ENCODE measurements at places on chromosomes 7 and 10. TPM values are rescaled to one million over a fixed set of nuclear protein-coding genes. Genes with fewer than 3 reads are reported as not detected.

The GIMAP8 gene
- total RNA-seq, result under 0.01 TPM

The KLF14 gene
- not detected for total RNA-seq

The LRIT1 gene
- not detected for total RNA-seq

The TWIST1 gene
- total RNA-seq, result 5.2 TPM

The TSPAN12 gene
- 26.6 TPM for total RNA-seq

The KMT2E gene
- 70.5 TPM for total RNA-seq

The GJD4 gene
- not detected for total RNA-seq

The FRMD4A gene
- 25.3 TPM for total RNA-seq

GRCh38 chr10:121450247-121450646, 148.0 kb downstream of the FGFR2 start:
- DNase-seq, result no peak

GRCh38 chr10:62733654-62734293, 70.7 kb upstream of the ADO start:
- DNase-seq, result no peak

DNA sequence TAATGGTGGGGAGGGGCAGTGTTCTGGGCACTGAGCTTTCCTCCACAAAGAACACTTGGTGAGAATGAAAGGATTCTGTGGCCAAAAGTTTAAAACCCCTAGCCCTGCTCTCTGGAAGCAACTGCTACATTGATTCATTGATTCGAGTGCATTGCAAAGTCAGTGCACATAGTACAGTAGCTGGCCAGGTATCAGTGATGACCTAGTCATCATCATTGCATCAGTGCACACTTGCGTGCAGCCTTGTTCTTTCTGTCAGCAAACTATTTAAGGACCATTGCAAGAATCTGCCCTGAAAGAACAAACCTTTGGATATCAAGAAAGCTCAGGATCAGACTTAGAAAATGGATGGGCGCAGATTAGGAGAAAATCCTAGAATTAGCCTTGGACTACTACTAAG, 47.4 kb downstream of the CUL1 start:
- DNase-seq, result no peak

- no peak for DNase-seq
Observed at GRCh38 chr10:70085975-70086613, 33.4 kb downstream of the MACROH2A2 start.

DNA sequence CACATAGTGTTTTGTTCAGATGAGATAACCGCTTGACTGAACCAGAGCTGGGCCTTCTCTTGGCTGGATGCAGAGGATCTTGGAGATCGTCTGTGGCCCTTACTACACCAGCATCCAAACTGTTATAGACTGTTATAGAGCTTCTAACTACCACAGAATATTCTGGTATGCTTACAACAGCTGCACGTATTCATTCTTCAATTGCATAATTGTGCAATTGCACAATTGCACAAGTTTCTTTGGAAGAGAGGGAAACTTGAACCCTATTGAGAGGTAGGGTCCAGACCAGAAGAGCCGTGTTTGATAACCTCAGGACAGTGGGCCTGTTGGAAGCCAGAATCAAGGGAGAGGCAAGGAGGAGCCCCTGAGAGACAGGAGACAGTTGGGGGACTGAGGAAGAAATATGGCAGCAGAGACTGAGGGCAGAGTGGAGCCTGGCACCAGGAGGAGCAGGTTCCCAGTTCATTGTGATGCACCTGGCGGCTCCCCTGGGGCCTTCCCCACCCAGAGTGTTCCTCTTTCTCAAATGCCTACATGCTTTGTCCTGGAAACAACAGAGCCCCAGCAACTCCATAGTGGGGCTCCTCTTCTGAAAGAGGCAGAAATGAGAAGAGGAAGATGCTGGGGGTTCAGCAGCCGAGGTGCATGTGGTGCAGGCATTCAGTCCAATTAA, 64.1 kb downstream of the PTPRZ1 start:
- DNase-seq, result no peak

DNA sequence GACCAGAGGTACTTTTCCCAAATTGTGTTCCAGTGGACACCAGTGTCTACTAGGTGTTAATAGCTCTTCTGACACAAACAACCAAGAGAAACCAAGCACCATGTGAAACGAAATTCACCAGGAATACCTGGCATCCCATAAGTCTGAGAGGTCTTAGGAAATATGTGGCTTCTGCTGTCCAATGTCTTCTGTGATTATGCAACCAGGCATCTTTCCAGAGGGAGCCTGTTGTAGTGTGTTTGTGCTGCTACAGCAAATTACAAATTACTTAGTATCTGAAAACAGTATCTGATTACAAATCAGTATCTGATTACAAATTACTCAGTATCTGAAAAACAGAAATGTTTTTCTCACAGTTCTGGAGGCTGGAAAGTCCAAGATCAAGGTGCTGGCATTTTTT, 133.6 kb upstream of the NPVF start:
- DNase-seq, result no peak

DNA sequence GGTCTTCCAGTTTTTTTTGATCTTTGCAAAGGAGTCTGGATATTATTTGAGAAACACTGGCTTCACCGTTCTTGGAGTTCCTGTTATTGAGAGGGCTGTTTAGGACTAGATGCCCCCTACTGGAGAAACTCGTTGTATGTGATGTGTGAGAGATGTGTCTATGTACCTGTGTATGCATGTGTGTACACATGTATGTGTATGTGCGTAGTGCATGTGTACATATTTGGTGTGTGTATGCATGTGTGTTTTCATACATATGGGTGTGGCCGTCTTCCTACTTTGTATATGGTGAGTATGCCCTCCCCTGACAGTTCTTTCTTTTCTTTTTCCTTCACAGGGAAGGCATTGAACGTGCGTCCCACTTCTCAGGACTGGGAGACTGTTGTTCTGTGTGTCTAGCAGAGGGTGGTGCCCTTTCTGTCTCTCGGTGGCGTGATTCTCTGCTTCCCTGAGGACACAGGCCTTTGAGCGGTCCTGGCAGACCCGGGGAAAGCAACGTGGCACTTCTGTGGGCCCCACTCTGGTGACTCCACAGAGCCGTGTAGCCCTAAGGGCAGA, 3.0 kb upstream of the CALHM3 start:
- no peak for DNase-seq

GRCh38 chr7:66281678-66282590, 76.8 kb downstream of the TPST1 start:
- DNase-seq, result no peak

- no peak for DNase-seq
Observed at GRCh38 chr10:112852306-112852705, 97.7 kb upstream of the TCF7L2 start.

GRCh38 chr10:75189266-75190096, 21.1 kb upstream of the VDAC2 start:
- DNase-seq, result no peak

DNA sequence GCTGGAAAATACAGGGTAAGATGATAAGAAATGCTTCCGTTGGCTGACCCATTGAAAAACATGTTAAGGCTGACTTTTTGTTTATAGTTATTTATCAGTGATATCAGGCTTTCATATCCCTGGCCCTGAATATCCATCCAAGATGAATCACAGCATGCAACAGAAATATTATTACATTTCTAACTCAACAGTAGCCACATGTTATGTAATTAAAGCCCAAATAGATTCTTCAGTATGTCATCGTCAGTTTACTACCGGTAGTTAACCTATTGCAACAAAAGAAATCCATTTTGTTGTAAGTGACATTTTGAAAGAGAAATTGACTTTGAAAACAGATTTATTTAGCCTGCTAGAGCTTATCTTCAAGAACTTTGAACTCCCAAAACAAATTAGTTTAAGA, 354.1 kb upstream of the CELF2 start:
- DNase-seq, result no peak
